ENCODE measurements at places on chromosomes 7 and 10.
A peak's percentile ranks its signal among the peaks of the same experiment; 100 is the strongest.

DNA sequence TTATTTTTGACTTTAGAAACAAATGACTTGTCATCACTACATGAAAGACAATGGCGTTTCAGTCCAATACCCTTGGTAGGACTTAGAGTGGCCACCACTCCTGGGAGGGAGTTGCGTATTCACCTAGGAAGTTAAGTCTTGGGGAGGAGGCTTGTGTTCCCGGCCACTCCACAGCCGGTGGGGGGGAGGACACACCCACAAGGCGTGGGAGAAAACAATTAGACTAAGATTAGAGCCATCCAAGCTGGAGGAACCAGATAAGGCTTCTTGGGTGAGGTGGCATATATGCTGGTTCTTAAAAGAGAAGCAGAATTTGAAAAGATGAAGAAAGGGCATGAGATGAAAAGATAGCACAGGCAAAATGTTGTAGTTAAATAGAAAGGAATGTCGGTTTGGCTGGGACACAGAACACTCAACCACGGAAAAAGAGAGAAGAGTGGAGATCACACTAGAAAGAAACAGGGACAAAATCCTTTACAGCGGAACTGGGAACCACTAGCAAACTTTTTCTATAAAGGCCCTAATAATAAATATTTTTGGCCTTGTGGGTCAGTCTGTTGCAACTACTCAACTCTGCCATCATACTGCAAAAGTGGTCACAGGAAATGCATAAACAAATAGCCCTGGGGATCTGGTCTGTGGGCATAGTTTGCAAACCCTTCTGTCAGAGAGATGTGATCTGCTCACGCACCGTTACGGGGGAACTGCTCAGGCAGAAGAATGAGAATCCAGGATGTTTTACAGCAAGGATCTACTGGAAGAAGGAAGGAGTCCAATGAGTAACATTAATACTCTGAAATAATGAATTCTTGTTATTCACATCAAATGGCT is 651.8 kb downstream of the PARD3 start:
- no peak for DNase-seq

- no peak for DNase-seq
Measured at GRCh38 chr10:51588984-51589383, 110.4 kb downstream of the CSTF2T start.

DNA sequence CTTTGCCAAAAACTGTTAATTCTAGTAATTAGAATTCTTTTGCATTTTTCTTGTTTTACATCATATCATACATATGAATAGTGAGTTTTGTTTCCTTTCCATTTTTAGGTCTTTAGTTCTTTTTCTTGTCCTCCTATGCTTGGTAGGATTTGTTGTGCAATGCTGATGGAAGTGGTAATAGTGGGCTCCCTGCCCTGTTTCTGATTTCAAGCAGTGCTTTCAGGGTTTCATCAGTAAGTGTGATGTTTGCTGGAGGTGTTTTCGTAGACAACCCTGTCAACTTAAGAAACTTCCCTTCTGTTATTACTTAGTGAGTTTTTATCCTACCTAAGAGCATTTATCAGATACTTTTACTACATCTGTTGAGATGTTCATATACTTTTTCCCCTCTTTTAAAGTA is 50.5 kb downstream of the CSGALNACT2 start:
- DNase-seq: no peak

GRCh38 chr7:96303686-96304443 is 18.0 kb downstream of the SLC25A13 start:
- no peak for DNase-seq

DNA sequence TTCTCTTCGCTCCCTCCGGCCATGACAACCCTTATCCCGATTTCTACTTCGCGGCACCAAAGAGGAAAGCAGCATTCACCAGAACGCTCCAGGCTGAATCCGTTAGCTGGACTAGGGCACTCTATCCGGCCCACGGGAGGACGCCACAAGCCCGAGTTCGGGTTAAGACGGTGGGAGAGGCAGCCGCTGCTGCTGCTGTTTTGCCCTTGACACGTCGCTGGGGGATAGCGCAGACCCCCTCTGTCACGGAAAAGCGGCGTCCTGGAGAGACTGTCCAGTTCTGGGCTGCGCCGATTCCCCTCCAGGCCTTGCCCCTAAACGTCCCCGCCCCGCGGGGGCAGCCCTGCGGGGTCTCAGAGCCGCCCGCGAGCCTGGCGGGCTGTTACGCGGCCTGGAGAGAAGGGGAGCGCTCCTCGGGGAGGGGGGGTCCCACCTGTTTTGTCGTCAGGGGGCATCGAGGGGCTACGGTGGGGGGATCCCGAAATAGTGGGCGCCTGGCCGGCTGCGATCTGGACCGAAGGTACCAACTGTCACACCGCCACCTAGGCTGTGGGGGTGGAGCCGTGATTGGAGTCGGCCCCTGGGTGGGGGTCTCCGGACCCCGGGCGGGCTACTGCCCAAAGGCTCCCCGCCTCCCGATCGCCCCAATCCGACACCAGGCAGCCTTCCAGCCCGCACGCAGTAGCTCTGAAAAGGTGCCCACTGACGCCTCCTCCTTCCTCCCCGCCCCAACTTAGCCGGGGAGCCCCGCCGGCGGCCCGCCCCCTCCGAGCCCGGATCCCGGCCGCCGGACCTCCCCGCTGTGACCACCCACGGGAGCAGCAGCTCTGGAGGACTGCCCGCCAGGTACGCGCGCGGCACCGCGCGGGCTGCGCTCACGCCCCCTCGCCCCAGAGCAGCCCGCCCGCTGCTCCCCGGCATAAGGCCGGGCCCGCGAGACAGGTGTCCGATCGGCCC is 772 bp downstream of the SGMS1 start:
- peak; percentile 63 for DNase-seq

DNA sequence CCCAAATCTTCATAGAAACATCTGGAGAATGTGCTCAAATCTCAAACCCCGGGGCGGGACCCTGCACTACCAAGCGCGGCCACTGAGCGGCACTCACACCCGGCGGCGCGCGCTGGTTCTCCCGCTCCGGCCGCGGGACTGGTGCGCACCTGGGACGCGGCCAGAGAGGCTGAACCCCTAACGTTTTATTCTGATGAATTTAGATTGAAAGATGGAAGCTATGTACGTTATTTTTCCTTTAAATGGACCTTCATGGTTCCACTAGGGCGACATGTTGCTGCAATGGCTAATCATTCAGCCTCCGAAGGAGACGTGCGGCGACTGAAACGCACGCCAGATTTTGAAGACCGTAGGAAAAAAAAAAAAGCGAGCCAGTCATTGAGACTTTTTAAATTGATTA is 107.0 kb upstream of the INSIG1 start:
- DNase-seq: peak; percentile 38

DNA sequence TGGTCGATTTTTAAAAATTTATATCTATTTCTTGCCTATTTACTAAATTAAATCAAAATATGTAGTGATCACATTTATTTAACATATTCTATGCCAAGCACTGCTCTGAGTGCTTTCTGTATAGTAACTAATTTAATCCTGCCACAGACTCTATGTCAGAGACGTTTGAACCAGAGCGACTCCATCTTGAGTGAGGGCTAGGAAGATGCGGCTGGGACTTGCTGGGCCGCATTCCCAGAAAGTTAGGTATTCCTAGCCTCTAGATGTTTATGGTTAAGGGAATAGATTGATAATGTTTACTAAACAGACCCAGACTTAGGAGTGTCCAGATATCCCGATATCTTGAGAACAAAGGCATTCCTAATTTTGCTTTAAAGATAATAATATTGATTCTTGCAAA is 3.2 kb upstream of the GSTO1 start:
- DNase-seq: no peak

- no peak for DNase-seq
Measured at GRCh38 chr7:17302575-17303142, 4.2 kb downstream of the AHR start.

DNA sequence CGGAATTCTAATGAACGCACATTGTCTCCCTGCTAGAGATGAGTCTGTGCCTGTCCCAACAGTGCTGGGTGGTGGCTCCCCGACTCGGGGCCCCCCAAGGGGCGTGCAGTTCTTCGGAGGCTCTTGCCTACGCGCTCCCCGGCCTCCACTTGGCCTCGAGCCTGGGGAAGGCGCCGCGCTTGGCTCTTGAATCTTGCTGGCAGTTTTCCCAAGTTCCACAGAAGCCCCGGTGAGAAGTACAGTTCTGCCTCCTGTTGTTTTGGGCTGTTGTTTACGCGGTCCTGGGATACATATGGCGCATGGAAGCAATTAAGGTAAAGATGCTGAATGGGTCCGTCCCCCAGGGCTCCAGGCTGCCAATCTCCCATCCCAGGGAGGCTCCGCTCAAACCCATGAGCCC is 32.6 kb upstream of the UNCX start:
- peak; percentile 38 for DNase-seq

- no peak for DNase-seq
Measured at GRCh38 chr7:141362580-141363435, 188.4 kb upstream of the AGK start.

DNA sequence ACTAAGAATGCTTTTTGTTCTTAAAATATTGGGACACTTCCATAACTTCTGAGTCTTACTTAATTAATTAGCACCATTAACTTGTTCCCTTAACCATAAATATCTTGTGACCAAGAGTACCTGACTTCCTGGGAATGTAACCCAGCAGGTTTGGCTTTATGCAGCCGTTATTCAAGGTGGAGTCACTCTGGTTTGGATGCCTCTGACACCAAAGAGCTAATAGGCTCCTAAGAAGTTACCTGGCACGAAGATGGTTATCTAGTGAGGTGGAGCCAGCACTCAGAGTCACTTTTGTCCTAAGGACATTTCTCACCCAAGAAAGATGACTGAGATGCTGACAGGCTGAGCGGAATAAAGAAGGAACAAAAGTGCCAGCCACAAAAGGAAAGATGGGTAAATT is 172.3 kb downstream of the C1GALT1 start:
- no peak for DNase-seq
